ENCODE measurements at places on chromosomes 5 and 9. TPM values are rescaled to one million over a fixed set of nuclear protein-coding genes. Genes with fewer than 3 reads are reported as not detected.

- DNase-seq: peak; percentile 76
Observed at GRCh38 chr9:5455181-5455580, 4.8 kb downstream of the CD274 start.

GRCh38 chr5:93236807-93237421 is 344.1 kb downstream of the NR2F1-AS1 start:
- peak; percentile 88 for DNase-seq

GRCh38 chr5:181173420-181174342 is 26.3 kb downstream of the OR2V2 start:
- DNase-seq: peak; percentile 77

DNA sequence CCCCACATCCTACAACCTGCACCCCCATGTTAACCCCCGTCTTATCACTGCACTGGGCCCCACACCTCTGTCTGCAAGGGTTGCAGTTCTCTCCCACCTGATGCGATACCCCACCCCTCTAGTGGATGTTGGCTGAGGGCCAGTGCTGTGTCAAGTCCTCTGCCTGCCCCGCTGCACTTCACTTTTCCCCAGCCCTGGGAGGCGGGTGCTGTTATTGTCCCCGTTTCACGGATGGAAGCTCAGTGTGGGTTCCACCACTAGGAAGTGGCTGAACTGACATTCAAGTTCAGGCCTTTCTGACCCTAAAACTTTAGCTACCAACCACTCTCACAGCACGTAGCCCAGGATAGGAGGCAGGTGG is 3.5 kb downstream of the SNCB start:
- DNase-seq: no peak

GRCh38 chr5:57802131-57802530 is 319.5 kb upstream of the ACTBL2 start:
- no peak for DNase-seq

TRAF2 gene
- total RNA-seq: 11.2 TPM

FAM169A gene
- total RNA-seq: 0.02 TPM

CCDC69 gene
- 0.92 TPM for total RNA-seq
